ENCODE measurements at places on chromosomes 4 and X. TPM values are rescaled to one million over a fixed set of nuclear protein-coding genes. Genes with fewer than 3 reads are reported as not detected.

The HERC5 gene
- 12.0 TPM for total RNA-seq

The TBC1D8B gene
- total RNA-seq = 1.7 TPM

DNA sequence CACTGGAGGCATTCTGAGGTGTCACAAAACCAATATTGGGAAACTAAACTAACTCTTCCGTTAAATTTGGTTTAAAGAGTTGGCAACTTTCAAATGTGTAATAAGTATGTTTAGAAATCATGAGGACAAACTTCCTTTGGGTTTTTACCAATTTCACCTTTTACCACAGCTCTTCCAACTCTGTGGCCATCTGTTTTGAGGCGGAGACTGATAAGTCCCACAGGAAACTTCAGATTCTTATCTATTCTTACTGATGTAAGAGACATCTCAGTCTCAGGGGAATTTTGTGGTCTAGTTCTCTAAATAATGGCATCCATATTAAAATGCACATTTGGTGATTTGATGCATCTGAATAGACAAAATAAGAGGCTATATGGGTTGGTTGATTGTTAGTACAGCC is 229.2 kb upstream of the AFF2 start:
- no peak for DNase-seq

DNA sequence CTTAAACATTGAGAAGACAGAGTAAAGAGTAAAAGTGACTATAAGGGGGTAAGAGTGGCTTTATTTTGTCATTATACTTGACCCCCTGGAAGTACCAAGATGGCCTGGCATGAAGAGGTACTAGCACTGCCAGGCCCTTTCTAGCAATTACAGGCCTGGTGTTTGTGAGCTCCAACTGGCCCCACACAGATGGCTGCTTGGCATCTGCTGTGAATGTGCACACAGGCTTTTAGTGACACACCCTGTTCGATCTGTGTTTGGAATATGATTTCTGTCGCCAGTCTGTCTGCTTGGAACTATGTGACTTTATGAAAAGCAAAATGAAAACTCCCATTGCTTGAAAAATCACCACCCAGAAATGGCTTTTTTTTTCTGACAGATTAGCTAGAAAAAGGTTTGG is 123.3 kb downstream of the CLCN4 start:
- DNase-seq = no peak

All from Daoy (cell line).